ENCODE measurements at places on chromosomes 16 and 17. TPM values are rescaled to one million over a fixed set of nuclear protein-coding genes. Genes with fewer than 3 reads are reported as not detected.

- no peak for DNase-seq
Measured at GRCh38 chr16:55892821-55893220, 17.6 kb upstream of the CES5A start.

WSB1 gene
- total RNA-seq, result 66.7 TPM

PDILT gene
- not detected for total RNA-seq

SLC13A2 gene
- total RNA-seq, result not detected

C1QL1 gene
- 17.3 TPM for total RNA-seq

APOBR gene
- not detected for total RNA-seq

C1QTNF8 gene
- total RNA-seq, result not detected

GAS2L2 gene
- 0.10 TPM for total RNA-seq
